Naive thymus-derived CD8-positive, alpha-beta T cell (primary cell): ENCODE measurements at places on chromosomes 2 and 18. TPM values are rescaled to one million over a fixed set of nuclear protein-coding genes. Genes with fewer than 3 reads are reported as not detected.

The CGREF1 gene
- 0.38 TPM for polyA plus RNA-seq

The PTPN4 gene
- 111 TPM for polyA plus RNA-seq

The C2orf92 gene
- 0.35 TPM for polyA plus RNA-seq

The RNU2-63P gene
- polyA plus RNA-seq: not detected

DNA sequence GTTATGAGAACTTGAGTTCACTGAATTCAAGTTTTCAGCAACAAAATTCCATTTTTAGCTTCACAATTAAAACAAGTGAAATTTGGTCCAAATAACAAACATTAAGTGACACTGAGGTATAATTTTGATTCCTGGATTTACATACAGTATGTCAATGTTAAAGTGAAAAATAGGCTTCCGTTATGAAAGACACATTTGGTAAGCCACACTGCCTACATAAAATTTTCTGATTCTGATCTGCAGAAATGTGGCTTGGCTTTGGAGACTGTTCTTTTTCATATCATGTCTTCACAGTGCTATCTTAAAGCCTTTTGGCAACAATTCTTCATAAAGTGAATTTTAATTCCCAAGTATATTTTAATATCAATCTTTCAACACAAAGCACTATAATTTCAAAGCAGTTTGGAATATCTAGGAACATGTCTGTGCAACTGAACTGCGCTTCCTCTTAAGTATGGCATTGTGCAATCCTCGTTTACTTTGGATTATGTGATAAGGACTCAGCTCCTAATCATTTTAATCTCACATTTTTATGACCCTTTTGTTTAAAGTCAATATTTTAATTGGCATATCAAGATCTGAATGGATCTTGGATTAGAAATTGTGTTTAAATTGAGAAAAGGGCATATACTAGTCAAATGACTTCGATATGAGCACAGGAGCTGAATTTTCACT is 60.0 kb downstream of the RBMS1 start:
- peaks cover 6% of the 10 kb centered on the region for H3K36me3 ChIP-seq
- no peak overlapping the region for H3K4me3 ChIP-seq
- no peak for DNase-seq

The EFHD1 gene
- polyA plus RNA-seq: 2.9 TPM

The SIX2 gene
- not detected for polyA plus RNA-seq

GRCh38 chr2:38828460-38828859 is 47.3 kb downstream of the DHX57 start:
- peaks cover 2% of the 10 kb centered on the region for H3K4me1 ChIP-seq
- no peak for DNase-seq
- H3K27ac ChIP-seq: no peak overlapping the region
- H3K27me3 ChIP-seq: no peaks in the 10 kb centered on the region

DNA sequence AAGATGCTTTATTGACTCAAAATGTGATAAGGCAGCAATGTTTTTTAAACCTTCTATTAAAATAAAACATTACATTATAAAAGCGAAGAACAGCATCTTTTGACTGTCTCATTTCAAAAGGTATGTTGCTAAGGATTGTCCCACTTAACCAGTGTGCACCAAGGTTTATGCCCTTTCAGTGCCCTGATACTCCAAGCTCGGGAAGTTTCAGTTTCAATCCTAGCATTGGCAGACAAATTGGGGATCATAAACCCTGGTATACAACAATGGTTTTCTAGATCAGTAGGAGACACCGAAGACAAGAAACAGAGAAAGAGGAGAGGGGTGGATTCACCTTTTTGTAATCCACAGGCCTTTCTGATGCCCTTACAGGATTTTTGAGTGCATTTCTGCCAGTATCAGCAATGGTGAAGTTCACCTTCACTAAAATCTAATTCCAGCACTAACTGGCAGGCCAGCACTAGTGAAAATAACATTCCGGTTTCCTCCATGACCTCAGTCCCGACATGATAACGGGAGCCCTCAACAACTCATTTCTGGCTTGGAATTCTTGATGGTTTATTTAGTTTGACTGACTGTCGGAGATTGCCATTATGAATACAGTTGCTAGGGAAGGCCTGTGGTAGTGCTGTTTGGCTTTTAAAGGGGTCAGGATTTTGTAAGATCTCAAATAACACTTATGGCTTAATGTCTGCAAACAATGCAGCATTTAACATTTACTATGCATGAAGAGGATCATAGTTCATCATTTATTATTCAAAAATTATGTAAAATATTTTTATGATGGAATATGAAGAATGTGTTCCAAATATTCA is 33.3 kb upstream of the FIGN start:
- H3K36me3 ChIP-seq: no peaks in the 10 kb centered on the region
- no peak overlapping the region for H3K27ac ChIP-seq
- DNase-seq: no peak
- H3K27me3 ChIP-seq: no peaks in the 10 kb centered on the region
- H3K4me3 ChIP-seq: no peak overlapping the region

The OTOF gene
- 0.23 TPM for polyA plus RNA-seq

The ATP6V1B1 gene
- polyA plus RNA-seq: not detected

DNA sequence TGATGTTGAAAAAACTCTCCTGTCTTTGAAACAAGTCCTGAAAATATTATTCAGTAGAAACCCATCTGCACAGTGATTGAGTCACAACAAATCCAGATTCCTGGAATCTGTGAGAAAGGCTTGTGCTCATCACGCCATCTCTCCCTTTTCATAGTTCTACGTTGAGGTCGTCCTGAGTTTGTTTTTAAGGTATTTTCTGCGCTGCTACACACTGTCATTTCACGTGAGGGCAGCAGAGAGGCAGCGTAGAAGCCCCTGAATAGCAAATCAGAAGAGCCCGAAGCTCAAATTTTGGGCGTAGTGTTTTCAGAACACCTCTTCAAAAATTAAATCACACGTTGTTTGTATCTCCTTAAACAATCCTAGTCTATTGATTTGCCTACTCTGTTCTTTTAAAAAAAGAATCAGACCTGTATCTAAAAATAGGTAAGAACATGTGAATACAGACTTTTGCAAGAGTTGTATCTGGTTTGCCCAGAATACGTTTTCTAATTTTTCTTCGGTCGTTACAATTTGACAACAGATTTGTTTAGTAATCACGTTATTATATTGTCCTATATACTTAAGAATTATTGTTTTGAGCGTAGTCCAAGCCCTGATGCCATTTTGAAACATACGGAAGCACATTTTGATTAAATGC is 61.6 kb upstream of the SLC38A11 start:
- H3K36me3 ChIP-seq: no peaks in the 10 kb centered on the region
- DNase-seq: peak; percentile 8
- no peaks in the 10 kb centered on the region for H3K4me1 ChIP-seq

- peaks cover 4% of the 10 kb centered on the region for H3K4me1 ChIP-seq
- peaks cover 4% of the 10 kb centered on the region for H3K36me3 ChIP-seq
- H3K27ac ChIP-seq: no peak overlapping the region
- H3K27me3 ChIP-seq: peaks cover 17% of the 10 kb centered on the region
- no peak overlapping the region for H3K4me3 ChIP-seq
- no peak for DNase-seq
These were observed 26.9 kb upstream of the ASAP2 start for GRCh38 chr2:9179572-9180201.

The PDE1A gene
- not detected for polyA plus RNA-seq

DNA sequence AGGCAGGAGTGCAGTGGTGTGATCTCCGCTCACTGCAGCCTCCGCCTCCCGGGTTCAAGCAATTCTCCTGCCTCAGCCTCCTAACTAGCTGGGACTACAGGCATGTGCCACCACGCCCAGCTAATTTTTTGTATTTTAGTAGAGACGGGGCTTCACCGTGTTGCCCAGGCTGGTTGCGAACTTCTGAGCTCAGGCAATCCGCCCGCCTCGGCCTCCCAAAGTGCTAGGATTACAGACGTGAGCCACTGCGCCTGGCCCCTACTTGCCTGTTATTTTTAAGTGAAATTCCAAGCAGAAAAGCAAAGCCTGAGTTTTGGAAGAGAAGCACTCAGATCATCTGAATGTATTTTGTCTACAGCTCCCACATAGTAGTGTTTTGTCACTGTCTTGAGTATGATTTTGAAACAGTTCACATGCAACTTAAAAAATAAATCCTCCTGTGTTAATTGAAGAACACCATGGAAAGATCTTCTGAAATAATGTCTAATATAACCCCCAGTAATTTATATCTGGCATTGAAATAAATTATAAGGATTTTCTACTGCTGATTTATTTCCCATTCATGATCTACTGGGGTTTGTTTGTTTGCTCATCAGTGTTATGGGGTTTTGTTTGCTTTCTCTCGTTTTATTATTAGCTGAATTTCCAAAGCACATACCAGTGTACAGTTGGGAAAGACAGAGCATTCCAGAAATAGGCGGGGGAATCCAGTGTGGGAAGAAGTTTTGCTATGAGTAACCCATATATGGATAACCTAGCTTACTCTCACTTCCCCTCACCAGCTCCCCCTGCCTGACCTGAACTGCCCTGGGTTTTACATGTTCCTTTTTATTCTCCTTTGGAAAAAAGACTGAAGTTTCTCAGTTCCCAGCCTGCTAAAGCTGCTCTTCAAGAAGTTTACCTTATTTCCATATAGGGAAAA is 80.1 kb upstream of the MAP3K20 start:
- no peaks in the 10 kb centered on the region for H3K4me1 ChIP-seq
- no peak for DNase-seq
- H3K4me3 ChIP-seq: no peak overlapping the region
- no peak overlapping the region for H3K27ac ChIP-seq
- H3K36me3 ChIP-seq: peaks cover 3% of the 10 kb centered on the region

DNA sequence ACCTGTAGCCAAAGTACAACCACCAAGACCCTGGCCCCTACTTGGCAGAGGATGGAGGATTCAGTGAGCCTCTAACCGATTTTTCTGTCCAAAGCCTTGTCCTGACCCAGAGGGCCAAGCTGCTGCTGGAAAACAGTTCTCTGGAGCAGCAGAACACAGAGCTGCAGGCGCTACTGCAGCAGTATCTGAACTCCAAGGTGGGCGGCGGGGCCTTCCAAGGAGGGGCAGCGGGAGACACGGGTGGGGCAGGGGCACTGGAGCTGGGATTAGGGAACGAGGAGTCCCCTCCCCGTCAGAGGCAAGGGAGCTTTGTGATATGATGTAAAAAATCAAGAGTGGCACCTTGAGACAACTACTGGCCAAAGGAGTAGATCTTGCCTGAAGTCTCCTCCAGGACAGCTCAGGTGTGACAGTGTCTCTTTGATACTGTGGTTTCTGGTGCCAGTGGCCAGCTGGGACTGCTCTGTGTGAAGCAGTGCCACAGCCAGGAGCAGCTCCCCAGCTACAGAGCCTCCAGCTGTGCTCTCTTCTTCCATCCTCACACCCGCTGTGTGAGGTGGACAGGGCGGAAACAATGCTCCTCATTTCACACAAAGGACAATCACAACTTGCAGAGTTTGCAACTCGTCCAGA is 22.8 kb downstream of the OTOF start:
- no peaks in the 10 kb centered on the region for H3K36me3 ChIP-seq
- no peak overlapping the region for H3K27ac ChIP-seq
- no peak overlapping the region for H3K4me3 ChIP-seq
- peaks cover 5% of the 10 kb centered on the region for H3K27me3 ChIP-seq

DNA sequence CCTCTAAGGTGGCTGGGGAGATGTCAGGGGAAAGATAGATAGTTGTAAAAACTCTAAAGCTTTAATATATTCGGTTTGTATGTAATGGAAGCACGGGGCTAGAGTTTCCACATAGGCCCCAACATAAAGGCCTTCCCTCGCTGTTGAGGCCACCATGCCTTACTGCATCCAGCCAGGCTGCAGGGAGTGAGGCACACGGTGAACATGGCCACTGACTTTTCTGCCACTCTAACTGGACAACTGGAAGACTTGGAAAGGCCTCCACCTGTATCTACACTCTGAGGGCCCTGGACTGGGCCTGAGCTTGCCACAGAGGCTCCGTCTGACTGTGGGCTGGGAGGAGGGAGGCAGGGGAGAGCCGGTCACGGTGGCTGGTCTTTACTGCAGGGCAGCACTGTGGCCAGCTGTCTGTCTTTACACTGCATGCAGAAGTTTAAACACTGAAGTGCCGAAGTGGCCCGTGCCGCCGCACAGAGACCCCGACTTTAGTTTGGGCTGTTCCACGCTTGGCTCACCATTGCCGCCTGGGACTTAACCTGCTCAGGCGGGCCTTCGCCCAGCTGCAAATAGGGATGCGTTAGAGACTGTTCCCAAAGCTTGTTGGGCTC is 66.7 kb downstream of the EMILIN2 start:
- no peak overlapping the region for H3K27ac ChIP-seq
- no peaks in the 10 kb centered on the region for H3K27me3 ChIP-seq
- no peaks in the 10 kb centered on the region for H3K36me3 ChIP-seq
- H3K4me1 ChIP-seq: peaks cover 12% of the 10 kb centered on the region

DNA sequence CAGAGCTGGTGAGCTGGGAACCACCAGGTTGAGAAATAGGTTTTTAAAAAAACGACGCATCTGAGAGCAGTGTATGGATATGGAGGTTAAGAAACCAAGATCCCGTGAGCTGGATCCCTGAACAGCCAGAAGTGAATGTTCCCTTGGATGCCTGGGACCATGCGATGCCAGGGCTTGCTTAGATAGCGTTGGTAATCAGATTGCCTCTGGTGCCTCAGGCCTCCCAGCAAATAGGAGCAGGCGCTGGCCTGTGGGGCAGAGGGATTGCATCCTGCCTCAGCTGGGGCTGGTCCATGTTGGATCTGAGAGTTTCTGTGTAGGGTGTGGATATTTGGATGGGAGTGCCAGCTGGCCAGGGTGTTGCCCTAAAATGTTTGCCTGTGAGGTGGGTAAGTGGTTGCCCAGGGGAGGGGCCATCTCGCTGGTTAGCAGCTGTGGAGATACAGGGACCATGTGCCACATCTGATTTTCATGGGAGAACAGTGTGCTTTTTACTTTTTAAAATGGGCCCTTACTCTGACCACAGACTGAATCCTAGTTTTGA is 80.8 kb upstream of the MCFD2 start:
- H3K27me3 ChIP-seq: no peaks in the 10 kb centered on the region
- H3K4me1 ChIP-seq: peaks cover 6% of the 10 kb centered on the region
- H3K27ac ChIP-seq: no peak overlapping the region
- DNase-seq: no peak
- H3K36me3 ChIP-seq: peaks cover 10% of the 10 kb centered on the region
